ENCODE measurements at places on chromosomes 7 and 10.

GRCh38 chr10:36880898-36881297, 244.5 kb upstream of the ANKRD30A start:
- DNase-seq = no peak

DNA sequence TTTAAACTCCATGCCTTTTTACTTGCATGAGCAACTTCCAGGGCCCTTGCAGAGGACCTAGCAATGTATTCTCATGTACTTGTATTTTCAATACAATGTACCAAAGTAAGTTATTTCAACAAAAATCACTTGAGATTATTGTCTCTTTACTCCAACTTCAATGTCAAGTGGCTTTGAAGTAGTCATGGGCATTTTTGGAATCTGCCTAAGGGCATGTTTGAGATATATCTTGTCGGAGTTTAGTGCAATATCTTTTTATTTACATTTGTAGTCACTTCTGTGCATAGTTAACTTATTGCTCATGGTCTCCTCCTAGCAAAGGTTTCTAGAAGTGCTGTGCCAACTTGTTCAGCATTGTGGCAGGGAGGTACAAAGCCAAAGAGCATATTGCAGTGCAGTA, 508.7 kb upstream of the SEMA3D start:
- DNase-seq = no peak

DNA sequence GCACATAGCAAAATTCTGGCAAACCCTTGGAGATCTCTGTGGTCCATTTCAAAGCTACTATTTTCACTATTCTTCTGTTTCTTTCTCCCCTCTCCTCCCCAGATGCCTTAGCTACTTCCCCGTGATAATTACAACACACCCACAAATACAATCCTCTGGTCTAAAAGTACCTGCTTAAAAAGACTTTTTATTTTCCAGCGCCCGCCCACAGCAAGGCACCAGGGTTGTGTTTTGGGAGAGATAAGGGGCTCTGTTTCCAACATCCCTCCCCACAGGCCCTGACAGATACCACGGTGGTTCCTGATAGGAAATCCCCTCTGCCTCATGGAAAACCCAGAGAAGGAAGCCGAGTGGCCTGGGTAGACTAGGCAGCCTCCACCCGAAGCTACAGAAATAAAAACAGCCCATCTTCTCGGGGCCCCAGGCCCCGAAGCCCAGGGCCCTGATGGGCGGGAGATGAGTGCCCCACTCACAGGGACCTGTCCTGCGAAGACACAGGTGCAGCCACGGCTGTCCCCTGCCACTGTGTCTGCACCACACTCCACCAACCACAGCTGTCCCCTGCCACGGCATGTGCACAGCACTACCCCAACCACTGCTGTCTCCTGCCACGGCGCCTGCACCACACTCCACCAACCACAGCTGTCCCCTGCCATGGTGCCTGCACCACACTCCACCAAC, 19.7 kb downstream of the CALML5 start:
- no peak for DNase-seq

- no peak for DNase-seq
Measured at GRCh38 chr7:52413051-52413450, 622.4 kb upstream of the POM121L12 start.

DNA sequence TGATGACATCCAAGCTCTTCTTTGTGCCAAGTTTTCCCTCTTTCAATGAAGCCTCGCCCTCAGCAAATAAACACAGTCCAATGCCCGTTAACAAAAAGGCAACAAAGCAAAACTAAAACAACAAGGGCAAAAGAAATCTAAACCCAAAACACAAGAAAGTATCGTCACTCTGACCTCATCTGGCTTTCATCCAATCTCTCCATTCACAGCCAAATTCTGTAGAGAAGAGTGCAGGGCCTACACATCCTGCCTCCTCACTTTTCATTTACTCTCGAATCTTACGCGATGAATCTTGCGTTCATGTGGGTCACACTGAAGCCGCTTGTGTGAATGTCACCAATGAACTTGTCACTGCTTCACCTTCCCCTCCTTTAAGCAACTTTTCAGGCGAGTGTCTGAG, 15.9 kb upstream of the AKR1E2 start:
- DNase-seq = no peak

DNA sequence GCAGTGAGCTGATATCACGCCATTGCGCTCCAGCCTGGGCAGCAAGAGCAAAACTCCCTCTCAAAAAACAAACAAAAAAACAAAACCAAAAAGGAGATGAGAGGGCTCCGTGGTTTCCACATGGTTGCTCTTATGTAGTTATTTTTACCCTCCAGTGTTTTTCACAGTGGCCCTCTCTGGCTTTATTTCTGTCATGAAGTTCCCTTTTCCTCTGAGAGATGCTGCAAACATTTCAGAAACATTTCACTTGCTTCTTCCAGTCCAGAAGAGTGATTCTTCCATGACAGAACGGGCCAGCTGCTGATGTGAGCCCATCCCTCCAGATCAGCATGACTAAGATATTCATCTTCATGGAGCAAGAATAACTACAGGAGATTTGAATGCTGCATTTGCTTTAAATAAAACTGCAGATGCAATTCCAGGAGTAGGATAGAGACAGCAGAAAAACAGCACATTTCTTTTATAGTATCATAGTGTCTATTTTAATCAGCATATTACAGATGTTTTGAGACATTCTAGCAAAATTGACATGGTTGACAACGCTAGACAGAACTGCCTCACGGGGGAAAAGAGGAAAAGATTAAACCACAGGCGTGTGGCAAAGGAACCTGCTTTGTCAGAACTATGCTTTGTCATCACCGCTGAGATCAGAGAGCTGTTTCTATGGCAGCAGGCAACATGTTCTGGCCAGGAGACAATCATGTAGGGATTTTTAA, 40.3 kb downstream of the NRCAM start:
- no peak for DNase-seq

- peak; percentile 19 for DNase-seq
Measured at GRCh38 chr10:77456414-77456813, 181.2 kb downstream of the KCNMA1 start.

DNA sequence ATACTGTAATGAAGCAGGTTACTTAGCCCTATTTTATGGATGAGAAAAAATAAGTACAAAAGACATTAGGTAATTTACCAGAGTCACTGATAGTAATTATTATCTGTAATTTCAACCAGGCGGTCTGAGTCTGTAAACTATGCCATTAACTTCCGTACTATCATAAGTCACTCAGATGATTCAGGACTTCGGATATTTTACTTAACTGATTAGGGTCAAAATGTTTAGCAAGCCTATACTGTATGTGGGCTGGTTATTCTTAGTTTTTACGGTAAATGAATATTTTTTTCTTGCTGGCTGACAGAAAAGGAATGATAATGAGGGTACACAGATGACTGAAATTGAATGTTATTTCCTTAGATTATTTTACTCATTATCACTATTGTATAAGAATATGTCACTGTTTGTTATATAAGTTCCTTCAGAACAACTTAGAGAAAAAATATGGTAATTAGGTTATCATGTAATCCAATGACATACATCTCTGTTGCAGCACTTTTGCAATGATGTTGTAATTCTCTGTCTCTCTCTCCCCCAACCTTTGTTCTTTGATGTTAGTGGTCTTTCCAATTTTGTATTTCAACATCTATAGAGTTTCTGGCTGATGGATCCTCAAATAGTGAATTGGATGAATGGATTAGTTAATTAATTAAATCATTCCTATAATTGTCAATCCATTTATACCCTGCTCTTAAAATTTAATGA, 165.6 kb downstream of the ZEB1 start:
- no peak for DNase-seq

- DNase-seq = no peak
Measured at GRCh38 chr10:30816159-30816819, 186.7 kb upstream of the LYZL2 start.

DNA sequence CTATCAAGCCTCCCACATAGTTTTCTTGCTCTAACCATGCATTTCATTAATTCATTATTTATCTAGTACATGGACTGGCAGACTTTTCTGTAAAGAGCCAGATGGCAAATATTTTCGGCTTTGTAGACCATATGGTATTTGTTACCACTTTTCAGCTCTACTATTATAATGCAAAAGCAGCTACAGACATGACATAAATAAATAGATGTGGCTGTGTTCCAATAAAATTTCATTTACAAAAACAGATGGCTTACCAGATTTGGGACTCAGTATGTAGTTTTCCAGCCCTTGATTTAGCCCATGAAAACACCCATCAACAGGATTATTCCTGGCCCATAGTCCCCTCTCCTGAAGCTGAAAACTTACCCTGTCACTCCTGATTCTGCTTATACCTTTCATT, 32.1 kb downstream of the PLCE1 start:
- DNase-seq = no peak

DNA sequence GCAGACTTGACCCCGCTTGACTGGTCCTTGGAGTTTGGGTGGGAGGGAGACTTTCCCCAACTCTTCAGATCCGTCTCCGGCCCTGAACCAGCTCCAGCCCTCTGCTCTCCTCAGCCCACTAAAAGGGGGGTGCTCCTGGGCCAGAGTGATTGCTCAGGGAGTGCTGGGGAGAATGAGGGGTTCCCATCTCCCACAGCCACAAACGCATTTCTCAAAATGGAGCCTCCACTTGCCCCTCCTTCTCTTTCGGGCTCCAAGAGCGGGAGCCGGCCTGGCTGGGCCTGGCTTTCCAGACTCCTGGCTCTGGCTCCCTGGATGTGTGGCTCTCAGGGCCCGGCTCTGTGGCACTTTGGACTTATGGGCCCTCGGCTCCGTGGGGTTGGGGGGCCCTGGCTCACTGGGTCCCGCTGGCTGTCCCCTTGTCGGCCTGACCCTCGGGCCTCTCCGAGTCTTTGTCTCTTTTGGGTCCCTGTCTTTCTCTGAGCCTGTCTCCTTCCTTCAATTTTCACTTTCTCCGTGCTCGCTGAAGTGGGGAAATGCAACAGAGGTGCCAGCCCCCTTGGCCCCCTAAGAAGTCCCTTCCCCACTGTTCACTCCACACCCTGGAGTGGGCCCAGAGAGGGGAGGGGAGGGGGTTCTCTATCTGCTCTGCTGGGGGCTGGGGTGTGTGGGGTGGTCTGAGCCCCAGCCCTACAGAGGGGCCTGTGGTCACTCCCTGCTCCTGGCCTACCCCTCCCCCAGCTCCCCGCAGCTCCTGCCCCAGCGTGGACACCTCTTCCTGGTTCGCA, 713 bp downstream of the LZTS2 start:
- DNase-seq = no peak

- peak; percentile 2 for DNase-seq
Measured at GRCh38 chr10:7054915-7055314, 355.9 kb downstream of the SFMBT2 start.

- DNase-seq = no peak
Measured at GRCh38 chr7:143405173-143406001, 3.3 kb downstream of the EPHA1 start.

GRCh38 chr7:130369110-130369711, 11.1 kb upstream of the CPA1 start:
- no peak for DNase-seq

DNA sequence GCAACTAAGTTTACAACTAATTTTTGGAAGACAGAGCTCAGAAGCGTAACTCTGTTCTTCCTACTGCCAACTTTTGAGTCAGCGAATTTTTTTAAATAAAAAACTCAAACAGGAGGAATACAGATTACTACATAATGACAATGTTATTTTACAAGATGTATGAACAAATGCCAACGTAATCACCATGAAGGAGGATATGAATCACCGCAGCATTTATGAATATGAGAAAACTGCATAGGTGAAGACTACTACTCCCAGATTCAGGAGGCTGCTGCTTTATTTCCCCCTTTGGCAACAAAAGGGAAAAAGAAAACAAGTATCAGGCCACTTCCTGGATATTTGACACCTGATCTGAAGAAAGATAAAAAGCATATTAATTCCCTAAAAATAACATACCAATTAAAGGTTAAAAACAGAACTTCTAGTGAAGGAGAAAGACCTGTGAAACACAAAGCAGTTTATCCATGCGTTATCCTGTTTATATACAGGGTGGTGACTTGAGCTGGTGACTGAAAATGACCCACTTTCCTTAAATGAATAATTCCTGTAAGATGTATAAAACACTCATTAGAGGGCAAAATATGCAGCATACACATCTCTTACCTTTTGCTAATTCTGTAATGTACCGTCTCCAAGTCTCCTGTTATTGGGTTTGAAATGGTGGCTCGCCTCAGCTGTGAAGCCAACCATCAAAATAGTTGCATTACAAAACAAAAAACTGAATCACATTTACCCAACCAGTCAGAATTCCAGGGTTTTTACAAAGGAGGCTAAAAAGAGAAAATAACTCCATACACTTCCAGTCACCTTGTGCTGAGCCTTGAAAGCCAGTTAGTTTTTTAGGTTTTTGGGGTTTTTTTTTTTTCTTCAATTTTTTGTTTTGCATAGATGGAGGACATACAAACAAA, 52.0 kb downstream of the P4HA1 start:
- no peak for DNase-seq

DNA sequence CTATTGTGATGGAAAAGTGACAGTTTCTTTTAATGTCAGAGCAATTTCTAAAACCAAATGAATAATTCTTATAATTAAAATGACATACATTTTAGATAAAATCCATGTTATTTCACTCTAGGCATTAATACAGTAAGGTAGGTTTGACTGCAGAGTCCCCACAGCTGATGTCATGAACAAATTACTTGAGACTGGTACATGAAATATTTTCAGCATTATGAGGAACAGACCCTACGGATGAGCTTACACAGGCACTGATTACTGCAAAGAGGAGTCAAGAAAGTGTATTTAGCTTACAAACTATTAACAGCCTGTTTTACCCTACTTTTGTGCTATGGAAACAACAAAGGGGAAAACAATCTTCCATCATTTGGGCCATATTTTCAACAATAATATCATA, 8.9 kb downstream of the COL1A2 start:
- no peak for DNase-seq

DNA sequence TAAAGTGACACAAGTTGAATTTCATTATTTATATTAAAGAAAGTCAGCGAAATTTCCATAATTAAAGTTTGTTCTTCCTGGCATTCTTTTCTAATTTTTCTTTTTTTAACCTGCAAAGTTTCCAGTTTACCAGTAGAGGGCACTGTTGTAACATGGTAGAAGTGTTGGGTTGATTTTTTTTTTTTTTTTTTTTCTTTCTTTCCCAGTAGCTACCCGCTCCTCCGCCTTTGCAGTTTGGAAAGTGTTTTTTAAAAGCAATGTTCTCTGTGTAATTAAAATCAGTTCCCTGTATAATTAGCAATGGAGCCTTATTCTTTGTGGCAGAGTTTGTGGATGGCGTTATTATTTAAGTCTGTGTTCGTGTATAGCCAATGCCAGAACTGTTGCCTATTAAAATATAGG, 53.7 kb downstream of the TAF3 start:
- DNase-seq = no peak

DNA sequence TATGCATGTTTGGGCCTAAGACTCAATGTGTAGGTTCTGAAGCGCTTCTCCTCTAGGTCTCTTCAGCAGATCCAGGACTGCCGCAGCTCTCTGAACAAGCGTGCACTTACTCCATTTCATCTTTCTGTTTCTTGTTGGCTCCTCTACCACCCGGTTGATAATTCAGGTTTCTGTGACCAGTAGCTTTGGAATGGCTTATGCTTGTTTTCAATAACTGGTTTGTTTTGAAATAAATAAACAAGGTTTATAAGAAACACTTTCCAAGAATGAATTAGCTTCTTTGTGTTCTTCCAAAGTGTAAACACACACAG, 1.5 kb downstream of the MDFIC start:
- DNase-seq = no peak

GRCh38 chr10:102123223-102123622, 3.1 kb upstream of the LDB1 start:
- DNase-seq = no peak

All from NCI-H187 treated with DMSO at 0.1 percent for 48 hours (cell line).